Endothelial cell of coronary artery (primary cell): ENCODE measurements at places on chromosomes 1 and 21. TPM values are rescaled to one million over a fixed set of nuclear protein-coding genes. Genes with fewer than 3 reads are reported as not detected.

Gene ADAMTS4
- total RNA-seq: 13.9 and 58.5 TPM in 2 replicates

Gene F11R
- total RNA-seq: 143 and 151 TPM in 2 replicates

Gene FCGR3B
- total RNA-seq: 0.19 TPM in 1 of 2 replicates, not detected in the other

Gene DAB1
- total RNA-seq: not detected in 2 replicates

Gene KCTD3
- 32.4 and 42.2 TPM in 2 replicates for total RNA-seq

Gene C1QTNF12
- total RNA-seq: 0.45 and 0.85 TPM in 2 replicates

Gene GPX7
- 16.3 and 16.7 TPM in 2 replicates for total RNA-seq

Gene DENND1B
- total RNA-seq: 3.3 and 4.0 TPM in 2 replicates

Gene TSSK3
- 0.18 and 0.19 TPM in 2 replicates for total RNA-seq

Gene MX2
- 0.18 and 0.19 TPM in 2 replicates for total RNA-seq

Gene CAP1
- 458 and 534 TPM in 2 replicates for total RNA-seq

Gene HP1BP3
- 129 and 201 TPM in 2 replicates for total RNA-seq

Gene PTGS2
- total RNA-seq: 2.9 and 3.4 TPM in 2 replicates

Gene RNF187
- 40.8 and 70.3 TPM in 2 replicates for total RNA-seq

Gene HES5
- 0.47 TPM in 1 of 2 replicates, not detected in the other for total RNA-seq

Gene S100A8
- total RNA-seq: not detected in 2 replicates

Gene HPDL
- total RNA-seq: 1.4 and 3.2 TPM in 2 replicates

Gene ZP4
- total RNA-seq: not detected in 2 replicates

Gene OR10R2
- total RNA-seq: not detected in 2 replicates

Gene SPRR2B
- not detected in 2 replicates for total RNA-seq

Gene OR2M3
- total RNA-seq: not detected in 2 replicates

Gene AMY2B
- total RNA-seq: 1.6 and 1.9 TPM in 2 replicates

Gene RPTN
- 0.19 TPM in 1 of 2 replicates, not detected in the other for total RNA-seq

Gene LDLRAP1
- 11.4 and 14.7 TPM in 2 replicates for total RNA-seq

Gene THEM5
- not detected in 2 replicates for total RNA-seq

Gene SPRR5
- not detected in 2 replicates for total RNA-seq

Gene HES3
- total RNA-seq: not detected in 2 replicates

Gene MROH9
- not detected in 2 replicates for total RNA-seq

Gene PCAT6
- total RNA-seq: not detected in 2 replicates

Gene AGO3
- total RNA-seq: 8.5 and 14.2 TPM in 2 replicates

Gene PRAMEF10
- total RNA-seq: not detected in 2 replicates

Gene IL20
- not detected in 2 replicates for total RNA-seq

Gene MANEAL
- 0.75 and 0.90 TPM in 2 replicates for total RNA-seq

Gene LZIC
- total RNA-seq: 22.8 and 26.5 TPM in 2 replicates

Gene PPIE
- 36.5 and 43.2 TPM in 2 replicates for total RNA-seq

Gene CHRNB2
- not detected in 2 replicates for total RNA-seq

Gene OPRD1
- total RNA-seq: not detected in 2 replicates
